ENCODE measurements at places on chromosomes 4 and X. TPM values are rescaled to one million over a fixed set of nuclear protein-coding genes. Genes with fewer than 3 reads are reported as not detected.

- DNase-seq, result no peak
Observed at GRCh38 chrX:115895678-115896329, 274.7 kb upstream of the AGTR2 start.

DNA sequence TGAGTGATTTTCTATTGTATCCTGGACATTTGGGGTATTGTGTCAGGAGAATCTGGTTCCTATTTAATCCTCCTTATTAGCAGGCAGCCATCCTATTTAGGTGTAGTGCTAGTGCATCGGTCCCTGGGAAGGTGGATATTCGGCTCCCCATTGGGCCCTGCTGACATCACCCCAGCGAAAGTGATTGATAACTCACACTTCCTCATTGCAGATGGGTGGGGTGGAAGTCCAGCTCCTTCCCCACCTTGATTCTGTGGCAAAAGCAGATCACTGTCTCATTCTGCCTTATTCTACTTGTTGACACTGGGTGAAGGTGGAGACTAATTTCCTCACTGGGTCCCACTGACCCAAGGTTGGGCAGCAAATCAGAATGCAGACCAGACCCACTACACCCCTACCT lies 23.2 kb upstream of the BRS3 start:
- DNase-seq, result no peak

KIAA1210 gene
- total RNA-seq, result not detected

RASGEF1B gene
- 6.9 TPM for total RNA-seq

GRCh38 chr4:20418861-20419451 lies 167.3 kb downstream of the SLIT2 start:
- no peak for DNase-seq

- DNase-seq, result no peak
Observed at GRCh38 chr4:101806914-101807313, 16.4 kb downstream of the BANK1 start.

GRCh38 chr4:76748649-76749048 lies 149.3 kb downstream of the SOWAHB start:
- DNase-seq, result no peak

ABLIM2 gene
- 2.6 TPM for total RNA-seq

DNA sequence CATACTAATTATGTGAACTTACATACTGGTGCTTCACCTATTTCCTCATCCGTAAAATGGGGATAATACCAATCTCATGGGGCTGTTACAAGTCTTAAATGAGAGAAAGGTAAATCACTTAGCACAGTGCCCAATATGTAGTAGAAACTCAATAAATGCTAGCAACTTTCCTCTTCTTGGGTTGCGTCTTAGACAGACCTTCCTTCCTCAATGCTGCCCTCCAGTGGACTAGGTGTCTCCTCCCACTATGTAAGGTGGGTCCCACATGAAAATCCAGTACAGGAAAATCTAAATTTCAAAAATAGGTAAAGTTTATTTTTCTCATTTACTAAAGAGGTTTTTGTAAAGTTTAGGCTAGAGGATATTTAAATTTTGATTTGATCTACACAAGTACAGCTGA lies 20.6 kb downstream of the ZDHHC9 start:
- DNase-seq, result peak; percentile 14
